Cerebellum (tissue), 4 donors: ENCODE measurements at places on chromosomes 5 and 9.

DNA sequence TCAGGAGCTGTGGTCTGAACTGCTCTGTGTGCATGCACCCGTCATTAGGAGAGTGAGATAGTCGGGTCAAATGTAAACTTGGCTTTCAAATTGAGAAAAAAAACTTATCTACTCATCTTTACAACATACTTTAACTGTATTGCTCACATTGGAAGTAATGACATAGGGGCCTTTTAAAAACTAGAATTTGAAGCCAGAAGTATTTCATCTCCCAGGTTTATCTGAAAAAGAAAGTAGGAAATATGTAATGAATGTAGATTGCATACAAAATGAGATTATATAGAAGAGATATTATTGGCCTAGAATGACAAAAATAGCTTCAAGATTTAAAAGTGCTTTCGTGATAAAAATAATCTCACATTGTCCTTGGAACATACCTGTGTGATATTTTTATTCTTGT lies 24.3 kb downstream of the RGS7BP start:
- DNase-seq, result no peak

GRCh38 chr9:73863924-73864323 lies 633.2 kb upstream of the RORB start:
- DNase-seq, result no peak

GRCh38 chr9:108389056-108389455 lies 466.7 kb downstream of the ACTL7B start:
- no peak for DNase-seq

DNA sequence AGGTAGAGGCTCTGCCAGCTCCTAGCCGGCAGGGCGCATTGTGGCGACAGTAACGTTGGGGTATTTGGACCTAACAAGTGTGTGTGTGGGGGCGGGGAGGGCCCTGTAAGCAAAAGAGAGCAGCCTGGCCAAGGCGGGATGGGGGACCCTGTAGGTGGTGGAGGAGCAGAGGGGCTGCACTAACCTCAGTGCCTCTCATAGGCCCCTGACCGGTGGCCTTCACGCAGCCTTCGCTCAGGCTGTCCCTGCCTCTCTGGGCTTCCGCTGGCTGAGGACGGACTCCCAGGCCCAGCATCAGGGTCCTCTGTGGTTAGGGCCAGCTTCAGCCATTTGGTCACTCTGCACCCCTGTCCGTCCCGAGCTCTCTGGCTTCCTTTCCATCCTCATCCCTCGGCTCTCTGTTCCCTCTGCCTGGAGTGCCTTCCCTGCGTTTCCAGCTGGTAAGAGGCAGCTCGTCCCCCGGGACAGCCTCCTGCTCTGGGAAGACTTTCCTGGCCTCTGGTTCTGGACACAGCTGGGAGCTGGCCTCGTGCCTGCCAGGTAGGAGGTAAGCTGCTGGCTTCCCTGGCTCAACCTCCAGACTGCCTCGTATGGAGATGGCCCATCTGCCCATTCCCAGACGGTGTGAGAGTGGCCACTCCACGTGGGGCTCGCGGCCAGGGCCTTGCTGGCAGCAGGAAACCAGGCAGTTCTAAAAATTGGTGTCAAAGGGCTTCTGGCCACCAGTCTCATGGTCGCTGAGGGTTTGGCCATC lies 39.3 kb upstream of the PHYKPL start:
- peak; percentile 66 for DNase-seq

DNA sequence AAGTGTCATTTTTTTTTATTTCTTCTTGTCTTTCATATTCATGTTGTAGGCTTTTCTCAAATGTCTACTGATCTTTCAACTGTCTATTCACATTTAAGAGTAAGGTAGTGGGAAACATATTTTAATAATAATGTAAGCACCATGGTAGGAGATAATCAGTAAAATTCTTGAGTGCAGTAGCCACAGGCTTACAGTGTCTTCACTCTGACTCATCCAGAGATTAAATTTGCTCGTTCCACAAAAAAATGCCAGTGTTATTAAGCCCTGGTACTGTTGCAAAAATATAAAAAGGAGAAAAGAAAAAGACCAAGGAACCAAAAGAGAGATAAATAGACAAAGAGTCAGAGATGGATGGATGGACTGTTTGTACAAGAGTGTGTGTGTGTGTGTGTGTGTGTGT lies 43.0 kb downstream of the PARP8 start:
- no peak for DNase-seq

GRCh38 chr9:137278061-137278701 lies 655 bp downstream of the TOR4A start:
- no peak for DNase-seq

DNA sequence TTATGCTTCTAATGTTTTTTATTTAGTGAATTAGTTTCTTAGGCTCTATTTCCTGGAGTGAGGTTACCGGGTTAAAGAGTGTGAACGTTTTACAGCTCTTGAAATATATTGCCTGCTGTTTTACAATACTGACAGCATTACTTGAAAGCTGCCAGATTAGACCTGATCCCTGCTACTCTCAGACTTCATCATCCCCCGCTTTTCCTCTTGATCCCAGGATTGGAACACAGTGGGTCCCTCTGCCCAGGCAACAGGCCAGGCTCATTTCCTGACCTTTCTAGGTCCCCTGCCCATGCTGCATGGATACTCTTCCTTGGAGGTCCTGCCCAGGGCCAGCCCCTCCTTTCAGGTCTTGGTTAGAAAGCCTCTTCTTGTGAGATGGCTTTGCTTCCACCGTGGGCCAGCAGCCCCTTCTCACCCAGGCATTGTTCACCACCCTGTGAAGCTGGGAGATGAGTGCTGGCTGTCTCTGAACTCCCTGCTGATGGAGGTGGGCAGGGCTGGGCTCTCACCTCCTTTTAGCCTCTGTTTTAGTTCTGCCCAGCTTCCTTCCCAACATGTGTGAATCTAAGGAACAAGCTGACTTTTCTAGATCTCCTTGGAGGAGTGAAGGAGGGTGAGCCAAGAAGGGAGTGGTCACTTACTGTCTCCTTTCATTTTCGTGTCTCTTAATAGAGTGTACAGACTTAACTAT lies 15.5 kb upstream of the FAM120AOS start:
- DNase-seq, result no peak

DNA sequence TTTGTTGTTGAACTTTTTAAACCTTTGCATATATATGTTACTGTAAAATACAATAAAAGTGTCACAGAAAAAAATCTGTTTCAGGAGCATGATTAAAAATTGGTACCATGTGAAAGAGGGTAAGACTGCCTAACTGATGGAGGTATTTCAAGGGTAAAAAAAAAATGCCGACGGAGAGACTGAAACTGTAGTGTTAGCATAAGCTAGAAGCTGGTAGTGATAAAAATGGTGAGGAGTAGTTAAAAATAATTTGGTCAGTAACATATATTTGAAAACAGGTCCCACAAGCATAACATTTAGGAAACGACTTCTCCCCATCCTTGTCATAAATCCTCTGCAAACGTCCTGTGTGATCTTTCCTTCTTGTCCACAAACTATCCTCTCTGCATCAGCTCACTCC lies 64.7 kb downstream of the MEF2C start:
- no peak for DNase-seq

GRCh38 chr5:151661968-151662732 lies 24.6 kb downstream of the SPARC start:
- no peak for DNase-seq

DNA sequence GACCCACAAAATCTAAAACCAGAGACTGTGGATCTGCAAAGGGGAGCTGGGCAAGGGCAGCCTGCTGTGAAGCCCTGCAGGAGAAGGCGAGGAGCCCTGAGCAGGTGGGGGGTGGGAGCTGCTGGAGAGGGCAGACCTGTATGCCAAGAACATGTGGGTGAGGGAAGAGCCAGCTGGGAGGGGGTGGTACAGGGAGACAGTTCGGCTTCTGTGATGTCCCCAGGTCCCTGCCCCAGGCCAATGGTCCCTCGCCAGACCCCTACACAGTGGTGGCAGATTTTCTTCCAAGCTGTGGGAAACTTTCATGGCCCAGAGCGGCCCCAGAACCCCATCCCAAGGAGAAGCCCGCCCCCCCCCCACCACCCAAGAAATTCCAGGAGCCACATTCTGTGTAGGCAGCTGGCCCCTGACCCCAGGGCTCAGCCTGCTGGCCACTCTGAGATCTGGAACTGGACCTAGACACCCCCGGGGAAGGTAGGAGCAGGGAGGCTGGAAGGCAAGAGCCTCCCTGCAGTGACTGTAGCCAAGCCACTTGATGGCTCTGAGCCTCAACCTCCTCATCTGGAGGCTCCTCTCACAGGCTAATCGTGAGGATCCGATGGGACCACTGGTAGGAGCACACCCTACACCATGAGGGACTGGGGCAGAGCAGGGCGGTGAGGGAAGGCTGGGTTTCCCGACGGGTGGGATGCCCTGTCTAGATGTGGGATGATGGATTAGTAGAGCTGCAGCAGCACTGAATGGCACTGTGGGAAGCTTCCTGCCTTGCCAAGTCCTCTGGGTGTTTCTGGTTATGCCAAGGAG lies 22.6 kb upstream of the CSF1R start:
- DNase-seq, result no peak

- DNase-seq, result no peak
These were observed 224.7 kb downstream of the GDNF start for GRCh38 chr5:37615184-37615583.

GRCh38 chr9:76912636-76913275 lies 6.8 kb upstream of the PRUNE2 start:
- peak; percentile 15 for DNase-seq

DNA sequence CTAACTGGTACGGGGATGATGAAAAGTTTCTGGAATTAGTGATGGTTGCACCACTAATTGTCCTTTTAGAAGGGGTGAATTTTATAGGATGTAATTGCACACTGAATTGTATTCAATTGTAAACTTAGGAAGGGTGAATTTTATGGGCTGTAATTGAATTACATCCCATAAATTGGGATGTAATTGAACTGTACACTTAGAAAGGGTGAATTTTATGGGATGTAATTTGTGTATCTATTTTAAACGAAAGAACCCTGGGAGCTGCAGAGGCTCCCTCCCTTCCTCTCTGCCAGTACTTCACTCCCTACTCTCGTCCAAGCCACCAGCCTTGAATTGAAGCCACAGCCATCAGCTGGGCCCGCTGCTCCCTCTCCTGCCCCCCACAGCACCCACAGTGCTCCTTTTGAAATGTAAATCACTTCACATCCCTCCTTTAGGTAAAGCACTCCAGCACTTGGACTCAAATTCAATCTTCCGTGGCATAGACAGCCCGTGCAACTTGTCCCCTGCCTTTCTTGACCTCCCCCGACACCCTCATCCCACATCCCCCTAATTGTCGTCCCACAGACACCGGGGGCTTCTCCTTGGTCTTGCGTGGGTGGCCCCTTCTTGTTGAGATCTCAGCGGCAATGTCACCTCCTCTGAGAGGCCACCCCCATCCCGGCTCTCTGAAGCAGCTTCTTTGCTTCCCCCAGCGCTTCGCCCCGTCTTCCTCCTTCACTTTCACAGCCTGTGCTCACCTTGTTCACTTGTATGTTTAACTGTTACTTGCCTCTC lies 84.2 kb upstream of the HRH2 start:
- no peak for DNase-seq

DNA sequence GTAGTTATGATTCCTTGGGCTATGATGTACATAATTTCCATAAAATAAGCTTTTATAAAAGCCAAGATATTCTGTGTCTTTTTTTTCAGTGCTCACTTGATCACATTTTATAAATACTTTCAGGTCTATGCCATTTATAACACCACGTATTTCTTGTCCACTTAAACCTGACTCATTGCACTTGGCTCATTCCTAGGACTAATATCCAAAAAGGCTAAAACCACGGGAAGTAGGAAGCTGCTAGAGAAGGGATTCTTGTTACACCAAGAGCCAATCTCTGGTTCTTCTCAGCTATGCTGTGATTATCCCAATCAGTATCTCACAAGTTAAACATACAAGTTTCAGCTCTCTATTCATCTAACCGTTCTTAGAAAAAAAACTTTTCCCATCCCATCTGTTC lies 80.4 kb upstream of the CDH6 start:
- no peak for DNase-seq

GRCh38 chr5:115168829-115169486 lies 750 bp downstream of the TRIM36 start:
- DNase-seq, result no peak

- no peak for DNase-seq
These were observed 138.8 kb upstream of the LMX1B start for GRCh38 chr9:126474786-126475485.

DNA sequence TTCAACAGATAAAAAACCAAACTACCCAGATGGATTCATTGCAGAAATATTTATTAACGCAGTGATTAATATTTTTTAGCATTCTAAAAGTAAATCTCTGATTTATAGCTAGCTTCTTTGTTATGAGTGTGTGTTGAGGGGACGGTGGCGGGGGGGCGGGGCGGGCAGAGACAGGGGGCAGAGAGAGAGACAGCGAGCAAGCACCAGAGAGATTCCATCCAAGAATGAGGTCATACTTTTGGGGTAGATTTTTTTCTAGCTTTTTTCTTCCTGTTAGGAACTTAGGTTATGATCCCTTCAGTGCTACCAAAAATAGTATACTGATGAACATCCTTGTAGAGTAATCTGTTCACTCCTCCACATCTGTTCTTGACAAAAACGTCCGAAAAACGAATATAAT lies 500 bp upstream of the ZNF883 start:
- DNase-seq, result no peak

- DNase-seq, result no peak
These were observed 7.8 kb downstream of the FAM81B start for GRCh38 chr5:95398989-95399388.

DNA sequence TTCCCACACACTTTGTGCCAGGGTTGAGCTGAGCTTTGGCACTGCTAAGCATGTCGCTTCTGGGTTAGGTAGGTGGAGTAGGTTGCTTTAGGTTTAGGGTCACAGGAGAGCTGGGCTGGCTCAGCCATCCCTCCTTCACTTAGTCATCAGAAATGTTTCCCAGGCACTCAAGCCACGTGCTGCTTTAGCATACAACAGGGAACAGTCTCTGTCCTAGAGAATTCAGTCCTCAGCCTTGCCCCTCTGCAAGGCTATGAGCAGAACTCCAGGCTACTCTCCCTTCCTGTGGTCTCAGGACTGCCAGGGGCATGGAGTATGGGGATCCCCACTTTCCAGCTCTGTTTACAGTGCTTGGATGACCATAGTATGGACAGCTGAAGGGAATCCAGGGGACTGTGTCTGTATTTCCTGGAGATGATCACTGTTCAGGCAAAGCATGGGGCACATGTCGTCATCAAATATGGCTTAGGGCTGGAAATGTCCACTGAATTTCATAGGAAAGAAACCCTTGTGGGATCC lies 7.5 kb upstream of the ANKRD33B start:
- DNase-seq, result no peak

DNA sequence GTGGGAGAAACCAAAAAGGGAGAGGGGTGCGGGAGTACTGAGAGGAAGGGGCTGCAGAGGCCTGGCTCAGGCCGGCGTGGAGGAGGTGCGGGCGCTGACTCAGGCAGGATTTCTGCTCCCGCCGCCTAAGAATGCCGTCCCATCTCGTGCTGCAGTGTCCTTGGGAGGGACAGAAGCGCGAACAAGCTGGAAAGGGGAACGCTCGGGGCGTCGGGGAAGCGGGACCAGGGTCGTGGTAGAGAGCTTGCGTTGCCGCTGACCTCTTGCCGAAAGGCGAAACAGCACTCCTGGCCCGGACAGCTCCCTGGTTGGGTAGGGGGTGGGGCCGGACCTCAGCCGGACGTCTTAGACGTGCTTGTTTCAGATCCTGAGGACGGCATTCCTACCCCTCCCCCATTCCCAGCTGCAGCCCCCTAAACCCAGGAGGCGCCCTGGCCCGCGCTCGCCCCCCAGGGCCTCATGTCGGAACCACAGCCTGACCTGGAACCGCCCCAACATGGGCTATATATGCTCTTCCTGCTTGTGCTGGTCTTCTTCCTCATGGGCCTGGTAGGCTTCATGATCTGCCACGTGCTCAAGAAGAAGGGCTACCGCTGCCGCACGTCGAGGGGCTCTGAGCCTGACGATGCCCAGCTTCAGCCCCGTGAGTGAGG lies 1.1 kb downstream of the RELL2 start:
- peak; percentile 15 for DNase-seq

- DNase-seq, result no peak
These were observed 51.1 kb downstream of the TTLL11 start for GRCh38 chr9:122042056-122042455.
